Smooth muscle cell of the coronary artery (primary cell): ENCODE measurements at places on chromosomes 1 and 21. TPM values are rescaled to one million over a fixed set of nuclear protein-coding genes. Genes with fewer than 3 reads are reported as not detected.

TNFAIP8L2 gene
- total RNA-seq = not detected in 2 replicates

TOE1 gene
- 8.4 and 13.6 TPM in 2 replicates for total RNA-seq

TIE1 gene
- 3.5 and 6.2 TPM in 2 replicates for total RNA-seq

DNASE2B gene
- total RNA-seq = not detected in 2 replicates

CNIH4 gene
- 67.1 and 117 TPM in 2 replicates for total RNA-seq

OR6K3 gene
- total RNA-seq = not detected in 2 replicates

RYR2 gene
- total RNA-seq = under 0.01 TPM in 1 of 2 replicates, not detected in the other

C1orf141 gene
- total RNA-seq = not detected in 2 replicates

MROH7 gene
- total RNA-seq = 0.15 and 0.59 TPM in 2 replicates

ADCY10 gene
- under 0.01 and 0.12 TPM in 2 replicates for total RNA-seq

VCAM1 gene
- total RNA-seq = 6.6 and 31.3 TPM in 2 replicates

CD1B gene
- not detected in 2 replicates for total RNA-seq

PBX1 gene
- total RNA-seq = 22.2 and 35.6 TPM in 2 replicates

DNAJC11 gene
- 42.0 and 44.5 TPM in 2 replicates for total RNA-seq

CYP4B1 gene
- not detected in 2 replicates for total RNA-seq

FCRL5 gene
- total RNA-seq = not detected in 2 replicates

RGS13 gene
- not detected in 2 replicates for total RNA-seq

AHCTF1 gene
- 11.9 and 16.5 TPM in 2 replicates for total RNA-seq

KPRP gene
- total RNA-seq = not detected in 2 replicates

VAV3 gene
- total RNA-seq = 0.08 and 1.5 TPM in 2 replicates

LCE2B gene
- not detected in 2 replicates for total RNA-seq

MTFR1L gene
- 24.7 and 26.5 TPM in 2 replicates for total RNA-seq

FBXO44 gene
- total RNA-seq = 7.4 and 15.6 TPM in 2 replicates

SFN gene
- 0.23 and 2.3 TPM in 2 replicates for total RNA-seq

FCGR3A gene
- total RNA-seq = not detected in 2 replicates

PYGO2 gene
- 3.4 and 6.5 TPM in 2 replicates for total RNA-seq

RNU1-2 gene
- 2,564 and 3,022 TPM in 2 replicates for total RNA-seq

SWT1 gene
- total RNA-seq = 3.2 and 3.4 TPM in 2 replicates

LYPD8 gene
- 0.30 and 0.35 TPM in 2 replicates for total RNA-seq

NUAK2 gene
- 0.70 and 6.2 TPM in 2 replicates for total RNA-seq
